AML-193 (cell line): ENCODE measurements at places on chromosomes 6 and 20.
A peak's percentile ranks its signal among the peaks of the same experiment; 100 is the strongest.

DNA sequence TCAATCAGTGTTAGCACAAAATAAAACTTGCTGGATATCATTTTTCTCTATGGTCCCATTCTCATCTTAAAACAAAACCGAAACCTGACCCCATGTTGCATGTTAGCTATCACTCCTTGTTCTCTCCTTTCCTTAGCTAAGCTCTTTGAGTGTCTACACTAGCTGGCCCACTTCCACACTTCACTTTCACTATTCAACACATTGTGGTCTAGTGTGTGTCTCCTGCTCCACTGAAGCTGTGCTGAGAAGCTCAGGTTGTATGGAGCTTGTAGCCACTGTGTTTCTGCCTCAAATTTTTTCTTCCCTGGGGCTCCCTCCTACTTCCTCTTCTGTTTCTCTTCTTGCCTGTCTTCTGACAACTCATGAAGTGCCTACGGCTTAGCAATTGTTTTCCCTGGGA is 223.0 kb downstream of the NKAIN2 start:
- DNase-seq: no peak

GRCh38 chr6:157035546-157035945 is 258.4 kb downstream of the ARID1B start:
- no peak for DNase-seq

DNA sequence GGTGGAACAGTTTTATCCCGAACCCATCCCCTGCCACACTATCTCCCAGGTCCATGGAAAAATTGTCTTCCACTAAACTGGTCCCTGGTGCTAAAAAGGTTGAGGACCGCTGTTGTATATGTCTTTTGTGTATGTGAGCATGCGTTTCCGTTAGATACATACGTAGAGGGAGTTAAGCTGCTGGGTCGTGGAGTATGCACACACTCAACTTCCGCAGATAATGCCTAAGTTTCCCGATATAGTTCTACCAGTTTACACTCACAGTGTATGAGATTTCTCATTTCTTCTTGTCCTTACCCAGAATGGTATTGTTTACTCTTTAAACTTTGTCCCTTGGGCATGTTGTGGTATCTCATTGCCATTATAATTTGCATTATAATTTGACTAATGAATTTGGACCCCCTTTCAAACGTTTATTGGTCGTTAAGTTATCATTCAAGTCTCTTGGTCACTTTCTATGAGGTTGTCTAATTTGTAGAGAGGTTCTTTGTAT is 50.5 kb upstream of the SCAF8 start:
- DNase-seq: no peak

DNA sequence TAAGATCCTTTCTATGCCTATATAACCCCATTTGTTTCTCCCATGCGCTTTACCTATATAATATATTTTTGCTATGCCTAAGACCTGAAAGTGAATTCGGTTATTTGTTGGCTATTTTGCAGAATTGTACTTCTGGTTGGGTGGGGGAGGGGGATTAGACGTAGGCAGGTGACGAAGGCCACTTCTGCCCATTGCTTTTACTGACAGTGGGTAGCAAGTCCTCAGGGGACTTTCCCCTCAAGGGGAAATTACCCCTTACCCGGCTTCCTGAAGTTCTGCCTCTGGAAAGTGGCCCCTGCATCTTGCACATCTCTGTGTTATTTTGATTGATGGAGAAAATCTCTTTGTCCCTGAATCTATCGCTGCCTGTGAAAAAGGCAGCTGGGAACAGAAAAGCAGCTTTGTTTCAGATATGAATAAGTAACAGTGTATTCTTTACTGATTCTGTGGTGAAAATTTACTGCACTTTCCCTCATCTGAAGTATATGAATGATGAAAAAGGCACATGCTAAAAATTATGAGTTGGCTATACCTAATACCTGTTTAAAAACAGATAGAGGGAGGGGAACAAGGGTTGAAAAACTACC is 133.9 kb downstream of the UTRN start:
- no peak for DNase-seq

- no peak for DNase-seq
Measured at GRCh38 chr6:1670711-1671462, 61.2 kb downstream of the FOXC1 start.

DNA sequence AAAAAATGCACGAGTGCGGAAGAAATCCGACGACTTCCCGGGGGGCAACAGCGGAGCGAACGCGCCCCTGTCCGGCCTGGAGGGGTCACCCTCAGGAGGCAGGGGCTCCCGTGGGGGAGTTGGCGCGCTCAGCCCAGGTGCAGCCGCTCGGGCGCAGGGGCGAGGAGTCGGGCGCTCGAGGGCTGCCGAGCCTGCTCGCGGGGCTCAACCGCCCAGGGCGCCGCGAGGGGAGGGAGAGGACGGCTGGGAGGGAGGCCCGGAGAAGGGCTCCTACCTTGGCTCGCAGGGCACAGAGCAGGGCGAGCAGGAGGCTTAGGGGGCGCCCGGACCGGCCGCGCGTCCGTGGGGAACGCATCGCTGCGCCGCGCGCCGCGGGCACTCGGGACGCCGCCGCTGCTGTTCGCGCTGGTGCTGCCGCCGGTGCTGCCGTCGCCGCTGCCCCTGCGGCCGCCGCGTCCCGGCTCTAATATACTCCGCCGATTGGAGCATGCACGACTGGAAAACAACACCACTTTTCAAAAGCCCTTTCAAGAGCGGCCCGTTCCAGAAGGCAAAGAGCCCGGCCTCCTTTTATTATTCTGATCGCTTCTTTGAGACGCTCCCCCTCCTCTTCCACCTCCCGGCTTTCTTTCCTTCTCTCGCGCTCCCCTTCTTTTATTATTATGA is 490 bp downstream of the JAG1 start:
- DNase-seq: no peak

DNA sequence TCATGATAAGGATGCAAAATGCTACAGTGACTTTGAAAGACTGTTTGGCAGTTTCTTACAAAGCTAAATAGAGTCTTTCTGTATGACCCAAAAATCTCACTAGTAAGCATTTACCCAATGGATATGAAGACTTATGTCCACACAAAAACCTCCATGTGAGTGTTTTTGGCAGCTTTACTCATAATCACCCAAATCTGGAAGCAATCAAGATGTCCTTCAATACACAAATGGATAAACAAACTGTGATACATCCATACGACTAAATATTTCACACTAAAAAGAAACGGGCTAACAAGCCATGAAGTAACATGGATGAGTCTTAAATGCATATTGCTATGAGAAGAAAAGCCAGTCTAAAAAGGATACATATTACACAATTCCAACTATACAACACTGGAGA is 117.2 kb downstream of the PDE10A start:
- DNase-seq: no peak

DNA sequence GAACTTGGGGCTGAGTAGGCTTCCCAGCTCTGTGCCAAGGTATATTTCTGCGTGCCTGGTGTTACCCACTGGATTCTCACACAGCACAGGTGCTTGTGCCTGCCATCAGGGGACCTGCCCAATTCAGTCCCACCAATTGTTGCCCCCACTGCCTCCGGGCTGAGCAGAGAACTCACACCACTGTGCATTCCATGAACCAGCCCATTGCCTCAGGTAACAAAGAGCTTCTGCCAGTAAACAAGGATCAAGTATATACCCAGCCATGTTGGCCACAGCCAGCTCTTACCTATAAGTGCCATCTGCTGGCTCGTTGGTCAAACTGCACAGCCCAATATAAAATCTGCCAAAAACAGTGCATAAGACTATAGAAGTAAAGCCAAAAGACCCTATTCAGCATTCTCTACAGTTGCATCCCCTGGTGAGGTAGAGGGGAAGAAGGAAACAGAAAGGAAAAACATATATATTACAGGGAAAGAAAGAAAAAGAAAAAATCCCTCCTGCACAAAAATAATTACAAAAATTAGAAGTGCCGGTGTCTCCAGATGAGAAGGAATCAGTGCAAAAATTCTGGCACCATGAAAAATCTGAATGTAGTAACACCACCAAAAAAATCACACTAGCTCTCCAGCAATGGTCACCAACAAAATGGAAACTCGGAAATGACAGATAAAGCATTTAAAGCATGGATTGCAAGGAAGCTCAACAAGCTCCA is 241.4 kb downstream of the IBTK start:
- DNase-seq: peak; percentile 63

GRCh38 chr6:121838842-121839241 is 403.4 kb downstream of the GJA1 start:
- DNase-seq: no peak

DNA sequence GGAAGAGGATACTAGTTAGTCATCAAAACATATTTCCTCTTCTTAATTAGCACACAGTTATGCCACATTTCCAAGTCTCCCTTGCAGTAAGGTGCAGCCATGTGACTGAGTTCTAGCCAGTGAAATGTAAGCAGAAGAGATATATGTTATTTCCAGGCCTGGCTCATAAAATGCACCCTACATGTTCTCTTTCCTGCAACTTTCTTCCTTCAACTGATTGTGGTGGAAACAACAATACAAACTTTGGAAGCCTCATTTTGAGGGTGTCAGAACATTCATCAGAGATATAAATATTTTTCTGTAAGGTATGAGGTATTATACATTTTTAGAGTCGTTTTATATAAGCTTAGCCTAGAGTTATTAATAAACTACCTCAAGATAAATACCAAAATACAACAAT is 110.9 kb upstream of the PDE7B start:
- no peak for DNase-seq

DNA sequence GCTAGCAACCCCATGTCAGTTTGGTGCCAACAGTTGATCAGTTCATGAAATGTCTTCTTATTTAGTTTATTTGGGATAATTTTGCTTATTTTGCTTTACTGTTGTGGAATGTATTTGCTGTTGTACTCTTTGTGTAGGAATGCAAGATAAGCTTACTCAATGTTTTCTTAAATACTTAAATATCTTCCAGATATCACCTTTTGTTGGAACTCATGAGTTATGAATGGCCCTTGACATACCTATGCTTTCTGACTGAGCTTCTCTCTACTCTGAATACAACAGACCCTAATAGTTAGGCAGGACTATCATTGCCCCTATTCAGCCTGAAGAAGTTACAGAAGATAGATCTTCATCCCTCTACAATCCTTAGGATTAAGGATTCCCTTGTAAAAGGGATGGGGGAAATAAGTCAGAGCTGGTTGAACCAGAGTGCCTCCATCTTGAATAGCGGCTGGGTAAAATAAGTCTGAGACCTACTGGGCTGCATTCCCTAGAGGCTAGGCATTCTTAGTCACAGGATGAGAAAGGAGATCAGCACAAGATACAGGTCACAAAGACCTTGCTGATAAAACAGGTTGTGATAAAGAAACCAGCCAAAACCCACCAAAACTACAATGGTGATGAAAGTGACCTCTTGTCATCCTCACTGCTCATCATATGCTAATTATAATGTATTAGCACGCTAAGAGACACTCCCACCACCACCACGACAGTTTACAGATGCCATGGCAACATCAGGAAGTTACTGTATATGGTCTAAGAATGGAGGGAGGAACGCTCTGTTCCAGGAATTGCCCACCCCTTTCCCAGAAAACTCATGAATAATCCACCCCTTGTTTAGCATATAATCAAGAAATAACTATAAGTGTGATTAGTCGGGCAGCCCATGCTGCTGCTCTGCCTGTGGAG is 196.9 kb downstream of the AKAP7 start:
- DNase-seq: no peak

- no peak for DNase-seq
Measured at GRCh38 chr6:17341117-17341805, 52.1 kb upstream of the CAP2 start.
